ENCODE measurements at places on chromosomes 16 and 17.

- no peak for DNase-seq
These were observed 22.1 kb upstream of the IL21R start for GRCh38 chr16:27379919-27380318.

GRCh38 chr17:19492141-19492540 lies 41.5 kb upstream of the SLC47A1 start:
- DNase-seq: no peak

GRCh38 chr16:54284931-54285413 lies 1.6 kb downstream of the IRX3 start:
- DNase-seq: no peak

DNA sequence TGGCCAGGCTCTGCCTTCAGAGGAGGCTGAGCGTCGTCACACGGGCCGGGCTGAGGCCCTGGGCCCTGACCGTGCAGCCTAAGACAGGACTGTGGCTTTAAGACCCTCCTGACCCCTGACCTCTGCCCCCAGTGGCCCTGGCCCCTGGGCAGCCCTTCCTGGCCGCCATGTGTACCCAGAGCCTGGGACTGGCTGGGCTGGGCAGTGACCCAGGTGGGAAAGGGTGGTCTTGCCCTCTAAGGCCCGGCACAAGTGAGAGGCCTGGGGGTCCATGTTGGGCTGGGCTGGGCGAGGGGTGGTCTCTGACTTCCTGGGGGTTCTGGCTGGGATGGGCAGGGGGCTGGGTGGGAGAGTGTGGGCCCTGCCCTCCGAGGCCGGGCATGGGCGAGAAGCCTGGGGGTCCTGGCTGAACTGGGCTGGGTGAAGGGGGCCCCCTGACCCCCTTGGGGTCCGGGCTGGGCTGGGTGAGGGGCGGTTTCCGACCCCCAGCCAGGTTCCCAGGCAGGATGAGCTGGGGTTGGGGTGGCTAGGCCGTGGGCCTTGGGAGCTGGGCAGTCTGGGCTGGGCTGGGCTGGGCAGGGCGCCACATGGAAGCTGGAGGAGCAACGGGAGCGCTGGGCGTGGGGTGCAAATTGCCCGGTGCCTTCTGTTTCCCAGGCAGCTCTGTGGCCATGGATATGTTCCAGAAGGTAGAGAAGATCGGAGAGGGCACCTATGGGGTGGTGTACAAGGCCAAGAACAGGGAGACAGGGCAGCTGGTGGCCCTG lies at the start of gene CDK3:
CDK3 (plus strand) TSS at position 101 of the 767 bp plus-strand sequence; CDS start at position 672, 571 bp downstream.
- DNase-seq: no peak

GRCh38 chr16:66617728-66618127 lies 13.2 kb downstream of the CMTM3 start:
- no peak for DNase-seq

- no peak for DNase-seq
These were observed 389.6 kb upstream of the DYNLRB2 start for GRCh38 chr16:80150978-80151721.

DNA sequence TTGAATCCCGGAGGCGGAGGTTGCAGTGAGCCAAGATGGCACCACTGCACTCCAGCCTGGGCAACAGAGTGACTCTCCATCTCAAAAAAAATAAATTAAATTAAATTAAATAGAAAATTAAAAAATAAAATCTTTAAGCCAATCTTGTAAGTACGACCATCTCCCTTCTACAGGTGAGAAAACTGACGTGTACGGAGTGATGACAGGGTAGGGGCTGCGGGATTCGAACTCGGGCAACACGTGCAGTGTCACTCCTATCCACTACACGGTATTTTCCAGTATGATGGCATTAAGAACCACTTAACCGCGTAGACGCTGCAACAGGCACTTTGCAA lies 762 bp downstream of the WDR59 start:
- no peak for DNase-seq

DNA sequence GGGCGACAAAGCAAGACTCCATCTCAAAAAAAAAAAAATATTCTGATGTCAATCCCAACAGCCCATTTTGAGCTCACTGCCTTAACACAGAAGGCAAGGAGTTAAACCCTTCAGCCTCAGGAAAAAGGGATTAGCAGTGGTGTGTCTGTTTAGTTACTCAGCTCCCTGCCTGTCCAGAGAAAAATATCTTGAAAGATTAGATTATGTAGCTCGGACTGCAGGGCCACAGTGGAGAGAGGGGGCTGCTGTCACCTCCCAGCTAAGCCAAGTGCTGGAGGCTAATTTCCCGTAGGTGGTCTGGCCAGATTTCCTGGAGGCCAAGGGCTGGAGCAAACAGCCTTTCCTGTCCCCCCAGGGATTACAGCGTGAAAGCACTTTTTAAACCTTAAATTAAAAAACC lies 50.3 kb downstream of the C16orf95 start:
- no peak for DNase-seq

DNA sequence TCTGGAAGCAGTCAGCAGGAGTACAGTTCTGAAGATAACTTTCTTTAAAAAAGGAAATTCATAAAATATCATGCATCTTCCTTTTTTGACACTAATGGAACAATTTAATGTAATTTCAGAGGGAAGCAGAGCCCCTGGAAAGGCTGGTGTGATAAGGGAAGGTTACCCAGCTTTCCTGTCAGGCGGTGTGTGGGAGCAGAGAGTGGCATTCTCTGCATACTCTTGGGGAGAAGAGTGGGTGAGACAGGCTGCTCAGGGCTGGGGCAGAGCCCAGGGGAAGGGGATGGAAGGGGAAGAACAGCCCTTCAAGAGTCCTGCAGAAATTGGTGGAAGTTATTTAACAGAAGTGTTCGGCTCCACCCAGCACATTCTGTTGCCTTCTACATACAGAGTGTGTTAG lies 84.7 kb downstream of the PRKCB start:
- DNase-seq: no peak

- DNase-seq: no peak
These were observed 82.5 kb upstream of the CACNG5 start for GRCh38 chr17:66752411-66752810.

- no peak for DNase-seq
These were observed 21.6 kb upstream of the MSI2 start for GRCh38 chr17:57234739-57235092.

DNA sequence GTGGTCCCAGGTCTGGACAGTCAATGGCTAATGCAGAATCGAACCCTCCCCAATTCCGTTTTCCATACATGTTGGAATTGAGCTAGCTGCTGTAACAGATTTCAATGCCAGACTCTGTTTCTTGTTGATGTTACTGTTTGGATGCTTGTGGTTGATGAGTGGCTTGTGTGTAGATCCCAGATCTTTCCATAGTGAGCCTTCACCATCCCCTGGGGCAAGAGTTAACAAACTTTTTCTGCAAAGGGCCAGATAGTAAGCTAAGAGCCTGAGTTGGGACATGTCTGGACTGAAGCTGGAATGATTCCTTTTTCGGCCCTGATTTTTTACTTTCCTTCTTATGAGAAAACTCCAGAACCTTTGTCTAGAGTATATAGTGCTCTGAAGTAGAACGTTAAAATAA lies 296.3 kb downstream of the CPPED1 start:
- no peak for DNase-seq

GRCh38 chr16:21076186-21076883 lies 74.3 kb downstream of the DNAH3 start:
- DNase-seq: no peak

GRCh38 chr17:43718544-43718943 lies 40.0 kb downstream of the SOST start:
- no peak for DNase-seq

- no peak for DNase-seq
These were observed 3.1 kb downstream of the MFAP4 start for GRCh38 chr17:19383681-19384470.

DNA sequence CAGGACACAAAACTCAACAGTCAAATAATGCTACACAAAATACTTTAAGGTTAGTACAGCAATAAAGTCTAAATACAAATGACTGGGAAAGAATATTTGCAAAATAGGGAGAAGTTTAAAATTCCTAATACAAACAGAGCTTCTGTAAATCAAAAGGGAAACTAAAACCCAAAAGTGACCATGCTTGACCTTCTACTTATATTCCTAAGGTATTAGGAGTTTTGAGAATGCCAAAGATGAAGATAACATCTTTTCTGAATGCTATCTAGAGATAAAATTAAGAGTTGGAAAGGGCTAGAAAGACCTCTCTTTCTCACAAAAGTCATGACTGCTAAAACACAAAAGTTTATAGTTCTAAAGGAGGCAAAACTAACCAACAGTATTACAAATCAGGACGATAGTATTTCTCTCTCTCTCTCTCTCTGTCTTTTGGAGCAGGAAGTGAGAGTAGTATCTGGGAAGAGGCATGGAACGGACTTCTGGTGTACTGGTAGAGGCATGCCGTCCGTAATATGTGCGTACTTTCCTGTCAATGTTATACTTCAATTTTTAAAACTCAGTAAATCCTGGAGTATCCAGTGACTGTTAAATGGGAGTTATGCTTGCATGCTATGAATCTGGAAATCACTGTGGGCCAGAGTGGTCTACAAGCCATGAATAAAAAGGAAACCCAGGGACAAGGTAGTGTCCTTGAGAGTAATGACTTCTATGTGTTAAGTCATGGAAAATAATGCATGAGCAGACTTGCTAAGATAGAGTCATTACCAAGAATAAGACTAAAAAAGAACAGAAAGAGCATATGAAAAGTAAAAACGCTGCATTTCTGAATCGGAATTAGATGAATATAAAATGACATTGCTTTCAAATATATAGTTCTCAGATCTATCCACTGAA lies 49.7 kb upstream of the ANKFY1 start:
- DNase-seq: no peak

DNA sequence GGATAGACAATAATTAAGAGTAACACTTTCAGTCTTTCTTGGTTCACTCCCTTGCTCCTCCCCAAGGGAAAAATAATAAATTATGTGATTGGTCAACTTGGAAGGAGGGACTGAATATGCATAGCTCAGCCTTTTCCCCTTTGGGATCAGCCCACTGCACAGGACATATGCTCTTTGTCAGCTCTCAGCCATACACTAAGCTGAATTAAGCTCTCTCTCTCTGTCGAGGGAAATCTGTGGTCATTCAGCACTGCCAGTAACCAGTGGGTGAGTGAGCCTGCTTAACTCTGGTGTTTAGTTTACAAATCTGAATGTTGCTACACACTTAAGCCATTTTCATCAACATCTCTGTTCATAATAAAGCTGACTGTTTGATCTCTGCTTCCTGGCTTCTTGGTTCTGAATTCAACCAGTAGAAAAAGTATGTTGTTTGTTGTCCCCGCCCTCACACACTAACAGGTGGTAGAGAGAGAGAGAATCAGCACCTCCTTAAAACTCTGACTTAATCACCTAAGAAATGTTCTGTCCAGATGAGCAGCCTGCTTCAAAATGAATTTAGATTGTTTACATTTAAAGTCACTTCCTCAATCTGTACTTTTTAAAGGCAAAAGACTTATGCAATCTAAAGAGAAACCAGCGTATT lies 102.3 kb upstream of the C17orf78 start:
- no peak for DNase-seq

DNA sequence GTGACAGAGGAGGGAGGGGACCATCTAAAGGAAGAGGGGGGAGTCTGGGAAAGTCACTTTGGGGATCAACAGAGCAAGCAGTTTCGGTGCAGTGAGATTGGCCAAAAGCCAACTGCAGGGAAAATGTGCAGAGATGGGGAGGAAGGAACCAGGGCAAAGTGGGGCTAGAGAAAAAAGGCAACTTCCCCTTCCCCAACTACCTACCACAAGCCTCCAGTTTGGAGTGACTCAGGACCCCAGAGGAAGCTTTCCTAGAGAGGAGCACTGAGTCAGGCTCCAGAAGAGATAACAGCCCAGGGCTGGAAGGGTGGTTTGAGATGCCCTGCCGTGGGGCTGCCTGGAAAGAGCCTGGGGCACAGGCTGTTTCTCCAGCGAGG lies 6.9 kb upstream of the CD300LD start:
- DNase-seq: no peak

- DNase-seq: no peak
These were observed 57.5 kb downstream of the BEAN1 start for GRCh38 chr16:66484453-66485213.

- DNase-seq: peak; percentile 76
These were observed 6.1 kb upstream of the SP2 start for GRCh38 chr17:47889734-47890529.

- no peak for DNase-seq
These were observed 31.2 kb downstream of the NXN start for GRCh38 chr17:948284-948852.

DNA sequence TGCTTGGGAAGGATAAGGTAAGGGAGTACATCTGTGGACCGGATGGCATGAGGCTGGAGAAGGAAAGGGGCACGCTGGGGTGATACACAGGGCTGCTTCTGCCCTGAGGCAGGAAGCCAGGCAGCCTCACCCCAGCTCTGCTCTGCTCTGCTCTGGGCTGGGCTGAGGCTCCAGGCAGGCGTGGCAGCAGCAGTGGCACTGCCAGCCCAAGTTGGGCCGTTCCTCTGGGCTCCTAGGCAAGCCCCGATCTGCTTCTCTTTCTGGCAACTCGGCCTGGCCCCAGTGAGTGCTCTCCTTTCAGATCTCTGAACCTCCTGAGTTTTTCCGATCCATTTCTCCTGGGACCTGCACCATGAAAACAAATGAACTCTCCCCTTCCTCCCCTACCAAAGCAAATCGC lies 44.9 kb downstream of the VAC14 start:
- DNase-seq: no peak

DNA sequence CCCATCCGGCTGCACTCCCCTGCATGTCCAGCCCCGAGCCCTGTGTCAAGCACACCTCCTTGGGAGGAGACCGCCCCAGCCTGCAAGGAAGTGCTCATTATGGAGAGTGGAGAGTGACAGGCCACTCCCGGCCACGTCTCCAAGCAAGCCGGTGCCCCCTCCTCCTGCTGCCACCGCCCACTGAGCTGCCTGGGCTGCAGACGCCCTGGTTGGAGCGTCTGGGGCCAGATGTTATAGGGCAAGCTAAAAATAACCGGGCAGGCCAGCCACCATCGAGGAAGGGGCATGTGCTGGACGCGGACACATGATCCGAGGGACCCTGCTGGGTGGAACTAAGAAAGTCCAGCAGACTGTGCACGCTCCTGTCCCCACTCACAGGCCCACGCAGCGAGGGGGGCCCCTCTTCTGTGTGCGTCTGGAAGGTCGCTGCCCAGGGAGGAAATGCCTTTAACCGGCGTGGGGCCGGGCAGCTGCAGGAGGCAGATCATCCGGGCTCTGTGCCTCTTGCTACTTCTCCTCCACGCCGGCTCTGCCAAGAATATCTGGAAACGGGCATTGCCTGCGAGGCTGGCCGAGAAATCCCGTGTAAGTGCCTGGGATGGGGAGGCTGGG lies at the start of gene WFDC1:
WFDC1 (plus strand) TSS at position 348 of the 612 bp plus-strand sequence; CDS start at position 442, 94 bp downstream.
- no peak for DNase-seq

DNA sequence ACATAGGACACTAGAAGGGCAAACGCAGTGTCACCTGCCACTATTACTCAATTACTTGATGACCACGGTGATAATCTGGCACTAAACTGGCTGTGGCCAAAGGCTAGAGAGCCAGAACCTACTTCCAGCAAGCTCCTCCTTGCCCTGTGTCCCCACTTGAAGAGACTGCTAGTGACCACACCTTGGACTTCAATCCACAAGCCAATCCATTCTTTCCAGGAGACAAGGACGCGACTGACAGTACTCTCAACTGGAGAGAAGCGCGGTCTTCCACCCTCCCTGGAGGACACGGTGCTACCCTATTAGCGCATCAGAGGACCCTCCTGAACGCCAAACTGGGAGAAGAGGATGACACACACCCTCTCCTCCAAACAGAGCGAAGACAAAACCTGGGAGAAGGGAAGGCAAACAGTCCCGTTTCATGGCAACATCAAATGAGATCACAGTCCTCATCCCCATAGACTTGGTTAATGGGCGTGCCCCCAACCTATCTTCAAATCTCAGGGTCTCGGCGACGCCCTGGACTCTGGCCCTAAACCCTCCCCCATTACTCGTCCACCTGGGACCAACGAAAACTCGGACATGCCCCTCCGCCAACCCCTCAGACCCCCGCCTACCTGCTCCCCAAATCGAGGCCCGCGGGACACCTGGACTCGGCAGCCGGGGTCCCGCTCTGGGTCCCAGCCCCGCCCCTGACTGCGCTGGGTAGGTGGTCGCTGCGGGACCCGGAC lies 508 bp downstream of the FLCN start:
- no peak for DNase-seq

Data from hypothalamus (tissue), 51 donors.